H7 (cell line): ENCODE measurements at places on chromosomes 4 and X.

DNA sequence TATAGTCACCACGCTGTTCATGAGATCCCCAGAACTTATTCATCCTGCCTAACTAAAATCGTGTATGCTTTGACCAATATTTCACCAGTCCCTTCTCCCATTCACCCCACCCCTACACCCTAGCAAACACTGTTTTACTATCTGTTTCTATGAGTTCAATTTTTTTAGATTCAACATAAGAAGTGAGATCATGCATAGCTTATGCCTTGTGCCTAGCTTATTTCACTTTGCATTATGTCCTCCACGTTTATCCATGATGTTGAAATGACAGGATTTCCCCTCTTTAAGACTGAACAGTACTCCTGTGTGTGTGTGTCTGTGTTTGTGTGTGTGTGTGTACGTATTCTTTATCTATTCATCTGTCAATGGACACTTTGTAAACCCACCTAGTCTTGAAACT lies 16.8 kb downstream of the ANXA5 start:
- DNase-seq: no peak

DNA sequence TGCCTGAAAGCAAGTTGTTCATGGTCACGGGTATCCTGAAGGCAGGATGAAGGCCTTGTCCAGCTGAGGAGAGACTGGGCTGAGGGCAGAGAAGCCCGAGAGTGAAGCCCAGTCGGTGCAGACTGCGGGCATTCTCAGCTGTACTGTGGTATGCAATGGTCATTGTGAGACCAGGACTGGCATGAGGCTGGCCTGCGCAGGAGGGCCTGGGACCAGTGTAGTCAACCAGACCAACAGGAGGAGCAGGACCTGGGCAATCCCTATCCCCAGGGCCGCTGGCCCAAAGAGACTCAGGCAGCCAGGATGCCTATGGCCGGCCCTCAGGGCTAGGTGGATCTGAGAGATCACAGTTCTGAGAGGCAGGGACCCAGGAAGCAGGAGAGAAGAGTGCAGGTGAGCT lies 81.6 kb downstream of the NYX start:
- DNase-seq: no peak

GRCh38 chr4:173182403-173182802 lies 13.8 kb downstream of the GALNT7 start:
- no peak for DNase-seq

- DNase-seq: no peak
These were observed 140.5 kb downstream of the PACRGL start for GRCh38 chr4:20840648-20841190.

GRCh38 chrX:18687856-18688495 lies 16.1 kb upstream of the RS1 start:
- DNase-seq: no peak

DNA sequence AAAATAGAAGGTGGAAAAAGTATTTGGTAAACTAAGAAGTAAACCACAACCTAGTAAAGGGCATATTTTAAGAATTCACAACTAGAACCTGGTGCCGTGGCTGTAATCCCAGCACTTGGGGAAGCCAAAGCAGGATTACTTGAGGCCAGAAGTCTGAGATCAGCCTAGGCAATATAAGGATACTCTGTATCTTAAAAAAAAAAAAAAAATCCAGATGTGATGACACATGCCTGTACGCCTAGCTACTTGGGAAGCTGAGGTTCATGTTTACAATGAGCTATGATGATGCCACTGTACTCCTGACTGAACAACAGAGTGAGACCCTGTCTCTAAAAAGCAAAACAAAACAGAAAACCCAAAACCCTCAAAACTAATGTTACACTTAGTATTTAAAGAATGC lies 294.9 kb upstream of the ZCCHC13 start:
- no peak for DNase-seq

DNA sequence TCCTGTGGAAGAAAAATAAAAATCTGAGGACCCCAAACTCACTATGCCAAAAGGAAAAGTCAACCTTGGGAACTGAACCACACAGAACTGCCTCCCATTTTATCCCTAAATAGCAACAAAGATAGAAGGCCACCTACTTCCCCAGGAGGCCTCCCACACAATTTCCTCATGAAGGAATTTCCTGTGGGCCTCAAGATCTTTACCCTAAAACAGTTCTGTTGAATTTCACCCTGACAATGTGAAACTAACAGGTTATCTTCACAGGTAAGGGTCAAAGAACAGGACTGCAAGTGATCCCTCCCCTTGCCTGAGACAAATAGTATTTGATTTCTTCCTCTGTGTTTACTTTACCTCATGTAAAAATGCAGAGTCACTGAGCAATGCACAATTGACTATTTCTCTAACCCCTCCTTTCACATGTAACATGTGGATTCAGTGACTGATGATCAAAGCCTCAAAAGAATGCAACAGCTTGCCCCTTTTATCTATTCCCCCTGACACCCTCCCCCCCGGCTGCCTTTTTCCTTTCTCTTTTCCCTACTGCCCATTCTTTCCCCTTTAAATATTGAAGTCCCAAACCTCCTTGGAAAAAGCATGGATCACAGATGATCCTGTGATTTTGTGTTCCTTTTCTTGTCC lies 33.3 kb downstream of the MEPE start:
- DNase-seq: peak; percentile 67

DNA sequence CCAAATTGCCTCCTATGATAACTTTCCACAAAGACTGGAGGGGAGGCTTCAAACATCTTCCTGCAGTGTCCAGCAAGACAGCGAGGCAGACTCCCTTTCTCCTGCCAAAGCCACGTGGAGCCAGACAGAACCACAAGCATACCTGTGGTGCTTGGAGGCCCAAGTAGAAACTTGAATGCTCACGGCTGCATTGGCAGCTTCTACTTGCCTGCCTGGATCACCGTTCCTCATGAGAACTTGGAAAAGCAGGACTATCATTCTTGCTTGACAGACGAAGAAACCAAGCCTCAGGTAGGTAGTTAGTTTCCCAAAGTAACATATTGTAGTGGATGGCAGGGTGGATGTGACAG lies 216.3 kb upstream of the SFRP2 start:
- DNase-seq: no peak

DNA sequence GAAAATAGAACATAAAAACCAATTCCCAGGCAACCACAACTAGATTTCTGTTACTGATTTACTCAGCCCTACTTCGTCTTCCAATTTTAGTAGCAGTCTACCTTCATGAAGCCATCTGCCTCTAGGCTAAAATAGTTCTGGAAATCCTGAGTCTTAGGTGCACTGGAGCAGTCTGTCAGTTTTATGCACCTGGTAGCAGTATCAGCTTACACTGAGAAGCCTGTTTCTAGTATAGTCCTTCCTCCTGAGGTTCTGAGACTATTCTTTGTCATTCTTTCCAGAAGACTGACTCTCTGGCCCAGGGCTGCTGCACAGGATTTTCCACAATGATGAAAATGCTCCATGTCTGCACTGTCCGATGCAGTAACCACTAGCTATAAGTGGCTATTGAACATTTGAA lies 16.9 kb upstream of the HPRT1 start:
- no peak for DNase-seq

GRCh38 chrX:71107762-71108360 lies 1.3 kb upstream of the CXorf65 start:
- no peak for DNase-seq

- DNase-seq: peak; percentile 63
These were observed 210.7 kb downstream of the MAML3 start for GRCh38 chr4:139943277-139943676.

GRCh38 chrX:20382082-20382481 lies 115.4 kb upstream of the RPS6KA3 start:
- DNase-seq: no peak

GRCh38 chrX:46506076-46506475 lies 39.1 kb downstream of the ZNF674 start:
- DNase-seq: no peak

GRCh38 chr4:151324752-151325110 lies 674 bp downstream of the SH3D19 start:
- peak; percentile 71 for DNase-seq

- DNase-seq: peak; percentile 3
These were observed 27.0 kb downstream of the MAGEE1 start for GRCh38 chrX:76454456-76454927.

- no peak for DNase-seq
These were observed 809 bp upstream of the H2AZ1 start for GRCh38 chr4:99950913-99951254.

DNA sequence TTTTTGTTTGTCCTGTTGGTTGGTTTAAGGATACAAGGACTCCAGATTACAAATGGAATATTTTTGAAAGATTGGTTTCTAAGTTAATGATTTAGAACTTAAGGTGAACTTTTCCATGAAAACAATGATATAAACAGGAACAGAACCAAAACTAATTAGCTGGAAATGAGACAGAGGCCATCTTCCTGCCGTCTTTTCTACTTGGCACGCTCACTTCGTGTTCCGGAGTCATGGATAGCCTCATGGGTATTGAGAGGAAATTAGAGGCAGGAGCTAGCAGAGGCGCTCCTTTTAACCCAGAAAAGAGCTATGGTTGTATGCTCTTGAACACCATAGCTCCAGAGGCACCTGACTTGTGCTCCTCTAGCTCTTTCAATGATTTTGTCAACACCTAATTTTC lies 2.4 kb downstream of the FAM241A start:
- no peak for DNase-seq

DNA sequence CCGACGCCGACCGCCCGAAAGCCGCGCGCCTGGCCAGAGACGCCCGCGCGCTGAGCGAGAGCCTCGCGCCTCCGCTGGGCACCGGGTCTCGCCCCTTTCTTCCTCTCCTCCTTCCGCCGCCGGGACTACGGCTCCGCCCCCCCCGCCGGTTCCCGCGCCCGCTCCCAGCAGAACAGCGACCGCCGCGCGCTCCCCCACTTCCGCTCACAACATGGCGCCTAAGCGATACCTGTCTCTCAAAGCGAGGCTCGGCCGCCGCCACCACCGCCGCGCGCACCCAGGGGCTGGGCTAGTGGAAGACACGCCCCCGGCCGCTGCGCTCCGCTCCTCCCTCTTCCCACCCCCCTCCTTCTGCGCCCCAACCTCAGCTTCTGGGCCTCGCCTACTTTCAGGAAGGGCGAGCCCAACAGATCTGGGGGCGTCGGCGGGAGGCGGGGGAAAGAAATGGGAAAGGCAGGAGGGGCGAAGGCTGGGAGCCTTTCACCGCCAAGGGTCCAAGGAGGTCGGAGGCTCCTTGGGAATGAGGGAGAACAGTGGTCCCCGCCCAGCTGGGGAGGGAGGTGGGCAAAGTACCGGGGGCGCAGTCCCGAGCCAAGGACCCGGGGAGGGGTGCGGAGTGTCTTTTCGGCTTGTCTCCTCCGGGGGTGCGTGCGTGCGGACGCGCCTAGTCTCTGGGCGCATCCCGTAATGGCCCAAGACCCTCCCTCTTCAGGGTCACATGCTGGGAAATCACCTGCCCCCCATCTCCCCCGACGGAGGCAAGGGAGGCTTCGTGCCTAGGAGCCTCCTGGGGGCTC lies at the start of gene RPS6KA3:
Gene RPS6KA3, minus strand, starts transcription at position 100 of the 797 bp plus-strand sequence. CDS start 277 bp downstream, outside the sequence.
- peak; percentile 85 for DNase-seq

DNA sequence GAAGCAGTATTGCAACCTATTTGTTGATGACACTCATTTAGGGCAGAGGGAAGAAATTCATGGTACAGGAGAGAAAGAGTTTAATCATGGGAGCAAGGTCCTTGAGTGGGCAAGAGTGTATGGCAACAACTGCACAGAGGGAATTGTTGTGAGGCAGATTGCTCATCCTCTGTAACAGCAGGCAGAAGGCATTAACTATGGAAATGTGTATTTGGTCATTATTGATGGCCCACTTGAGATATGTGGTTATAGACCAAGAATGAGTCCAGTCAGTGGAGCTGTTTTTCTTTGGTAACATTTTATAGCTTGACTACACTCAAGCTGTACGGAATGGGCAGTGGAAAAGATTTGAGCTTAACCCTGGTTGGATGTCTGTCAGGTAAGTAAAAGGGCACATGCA lies 15.9 kb downstream of the PLRG1 start:
- DNase-seq: no peak

GRCh38 chr4:47704693-47705325 lies 133.1 kb downstream of the CORIN start:
- DNase-seq: peak; percentile 60

DNA sequence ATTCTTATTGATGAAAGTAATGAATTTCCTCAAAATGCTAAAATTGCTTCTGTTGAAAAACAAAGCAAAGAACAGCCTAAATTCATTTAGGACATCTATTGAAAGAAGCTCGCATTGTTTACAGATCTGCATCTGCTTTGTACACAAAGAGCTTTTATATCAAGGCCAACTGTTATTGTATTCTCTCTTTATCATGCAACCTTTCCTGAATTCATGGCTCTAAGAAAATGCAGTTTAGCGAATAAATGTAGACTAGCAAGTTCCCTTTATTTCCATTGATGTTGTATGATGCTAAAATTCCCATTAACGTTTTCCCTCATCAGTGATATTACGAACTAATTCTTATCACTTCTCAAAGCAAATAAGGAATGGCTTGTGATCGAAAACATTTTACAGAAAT lies 446.3 kb downstream of the MID1IP1 start:
- no peak for DNase-seq

DNA sequence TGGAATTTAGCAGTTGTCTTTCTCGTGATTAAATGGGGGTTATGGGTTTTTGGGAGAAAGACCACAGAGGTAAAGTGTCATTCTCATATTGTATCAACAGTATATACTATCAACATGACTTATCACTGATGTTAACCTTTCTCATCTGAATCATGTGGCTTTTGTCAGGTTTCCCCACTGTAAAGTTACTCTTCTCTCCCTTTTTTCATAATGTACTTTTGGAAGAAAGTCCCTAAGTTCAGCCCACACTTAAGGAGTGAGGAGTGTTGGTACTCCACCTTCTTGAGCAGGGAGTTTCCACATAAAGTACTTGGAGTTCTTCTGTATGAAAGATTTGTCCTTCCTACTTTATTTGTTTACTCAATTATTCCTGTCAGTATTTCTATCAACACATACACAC lies 169.9 kb downstream of the ZNF330 start:
- no peak for DNase-seq

- DNase-seq: no peak
These were observed 530.8 kb upstream of the DIPK2B start for GRCh38 chrX:45731448-45731847.

- DNase-seq: no peak
These were observed 287.9 kb downstream of the CXXC4 start for GRCh38 chr4:104206784-104207183.

- DNase-seq: peak; percentile 17
These were observed 58.5 kb downstream of the CRLF2 start for GRCh38 chrX:1153940-1154339.

- no peak for DNase-seq
These were observed 236.4 kb upstream of the HHIP start for GRCh38 chr4:144409525-144409924.

- no peak for DNase-seq
These were observed 118.4 kb downstream of the DDX53 start for GRCh38 chrX:23118163-23118562.

- DNase-seq: no peak
These were observed 94.2 kb downstream of the GPAT3 start for GRCh38 chr4:83629945-83630721.
